Brain microvascular endothelial cell (primary cell): ENCODE measurements at places on chromosomes 3 and 15.

DNA sequence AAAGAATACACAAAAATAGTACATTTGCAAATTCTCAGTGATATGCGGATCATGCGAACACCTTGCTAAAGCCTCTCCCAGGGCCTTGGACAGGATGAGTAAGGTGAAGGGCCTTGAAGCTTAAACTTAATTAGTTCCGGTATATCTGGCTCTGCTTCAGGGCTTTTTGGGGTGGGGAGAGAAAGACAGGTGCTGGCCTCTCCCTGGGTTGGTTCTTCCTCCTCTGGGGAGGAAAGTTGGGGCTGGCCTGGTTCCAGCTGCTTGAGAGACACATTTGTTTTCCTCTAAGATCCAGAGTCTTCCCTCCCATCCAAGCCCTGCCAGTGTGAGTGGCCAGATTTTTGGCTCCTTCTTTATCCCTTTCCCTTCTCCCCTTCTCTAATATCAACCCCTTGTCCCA is 64.7 kb upstream of the EPHB3 start:
- DNase-seq = no peak

DNA sequence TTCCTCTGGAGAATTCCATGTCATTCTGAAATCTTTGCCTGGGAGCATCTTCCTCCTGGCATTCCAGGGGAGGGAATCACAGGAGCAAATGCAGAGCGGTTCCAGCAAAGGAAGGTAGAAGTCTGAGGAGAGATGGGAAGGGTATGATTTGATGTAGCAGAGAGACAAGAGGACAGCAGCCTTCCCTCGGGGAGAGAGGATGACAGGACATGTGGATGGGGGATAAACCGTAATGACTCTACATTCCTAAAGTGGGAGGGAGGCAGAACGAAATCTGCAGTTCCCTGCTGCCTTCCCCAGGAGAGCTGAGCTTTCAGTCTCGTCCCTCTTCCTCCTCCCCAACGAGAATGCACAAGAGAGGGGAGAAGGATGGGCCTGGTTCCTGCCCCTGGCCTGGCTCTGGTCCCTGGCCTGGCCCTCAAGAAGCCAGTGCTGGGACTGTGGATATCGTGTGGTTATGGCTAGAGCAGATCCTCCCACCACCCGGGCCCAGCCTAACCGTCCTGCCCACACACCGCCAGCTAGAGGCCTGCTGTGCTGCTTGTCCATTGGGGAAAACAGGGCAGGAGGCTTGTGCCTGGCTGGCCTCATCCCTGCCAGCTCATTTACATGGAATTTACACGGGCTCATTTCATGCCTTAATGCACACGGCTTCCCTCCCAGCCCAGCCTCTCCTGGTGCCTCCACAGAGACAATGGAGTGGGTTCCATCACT is 26.6 kb downstream of the SEMA7A start:
- peak; percentile 85 for DNase-seq

DNA sequence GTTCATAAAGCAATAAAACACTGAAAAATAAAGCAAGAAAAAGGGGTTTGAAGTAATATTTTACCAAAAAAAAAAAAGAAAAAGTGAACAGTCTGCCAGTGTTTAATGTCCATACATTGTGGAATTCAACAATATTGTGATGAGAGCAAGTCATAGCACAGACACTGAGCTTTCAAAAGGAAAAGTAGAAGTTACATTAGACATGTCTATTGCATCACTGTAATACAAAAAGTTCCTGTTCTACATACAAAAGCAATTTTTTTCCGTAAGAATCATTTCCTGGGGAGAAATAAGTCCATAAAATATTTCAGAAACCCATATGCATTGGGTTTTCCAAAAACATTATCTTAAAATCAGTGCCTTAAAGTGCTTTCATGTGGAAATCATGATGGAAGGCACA is 11.8 kb upstream of the HDC start:
- DNase-seq = no peak

DNA sequence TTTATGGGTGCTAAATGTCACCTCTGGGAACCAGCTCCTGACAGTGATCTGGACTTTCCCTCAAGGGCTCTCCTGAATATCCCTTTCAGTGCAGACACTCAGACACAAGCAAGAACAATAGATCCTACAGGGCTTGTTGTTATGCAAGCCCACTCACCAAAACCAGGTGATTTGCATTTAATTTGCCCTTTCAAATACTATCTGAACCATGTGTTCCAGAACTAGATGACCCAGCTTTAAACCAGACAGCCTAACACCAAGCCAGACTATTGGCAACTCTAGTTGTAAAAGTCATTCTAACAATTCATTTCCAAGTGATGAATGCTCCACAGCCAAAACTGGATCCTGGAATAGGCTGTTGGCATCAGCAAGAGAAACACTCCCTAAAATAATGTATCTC is 5.6 kb upstream of the ATP8B4 start:
- no peak for DNase-seq

DNA sequence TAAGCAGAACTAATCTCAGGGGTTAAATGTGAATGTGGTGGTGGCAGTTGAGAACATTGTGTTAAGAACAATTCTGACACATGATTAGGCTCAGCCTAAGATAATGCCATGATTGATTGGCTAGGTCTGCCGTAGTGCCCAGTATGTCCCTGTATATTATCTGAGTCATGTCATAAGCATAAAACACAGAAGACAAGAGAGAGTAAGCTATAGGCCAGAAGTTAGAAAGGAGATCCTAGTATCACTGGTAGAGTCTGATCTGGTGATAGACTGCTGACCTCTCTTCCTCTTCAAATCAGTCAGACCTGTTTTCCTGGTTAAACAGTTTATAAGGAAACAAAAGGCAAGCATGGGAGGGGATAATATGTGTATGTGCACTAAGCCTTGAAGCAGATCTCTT is 30.1 kb upstream of the ATP8B4 start:
- no peak for DNase-seq

- no peak for DNase-seq
Observed at GRCh38 chr3:5613599-5613998, 426.1 kb downstream of the EDEM1 start.

DNA sequence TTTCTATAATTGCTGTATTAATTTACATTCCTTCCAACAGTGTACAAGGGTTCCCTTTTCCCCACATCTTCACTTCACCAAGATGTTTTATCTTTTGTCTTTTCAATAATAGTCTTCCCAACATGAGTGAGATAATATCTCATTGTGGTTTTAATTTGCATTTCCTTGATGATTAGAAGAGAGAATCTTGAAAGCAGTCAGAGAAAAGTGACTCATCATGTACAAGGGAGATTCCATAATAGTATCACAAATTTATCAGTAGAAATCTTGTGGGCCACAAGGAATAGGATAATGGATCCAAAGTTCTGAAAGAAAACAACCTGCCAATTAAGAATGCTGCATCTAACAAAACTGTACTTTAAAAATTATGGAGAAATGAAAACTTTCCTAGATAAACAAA is 189.3 kb downstream of the NECTIN3 start:
- no peak for DNase-seq
